ENCODE measurements at places on chromosomes 6 and 20. TPM values are rescaled to one million over a fixed set of nuclear protein-coding genes. Genes with fewer than 3 reads are reported as not detected.
A peak's percentile ranks its signal among the peaks of the same experiment; 100 is the strongest.

- H3K4me3 ChIP-seq: no peak overlapping the region
- no peaks in the 10 kb centered on the region for H3K4me1 ChIP-seq
- no peaks in the 10 kb centered on the region for H3K27me3 ChIP-seq
- no peak for DNase-seq
- H3K27ac ChIP-seq: no peak overlapping the region
- H3K36me3 ChIP-seq: peaks cover 8% of the 10 kb centered on the region
These were observed 185.8 kb upstream of the PRDM1 start for GRCh38 chr6:105900125-105900937.

GRCh38 chr6:148829415-148830101 is 82.7 kb downstream of the UST start:
- no peak overlapping the region for H3K27ac ChIP-seq
- DNase-seq: no peak
- no peaks in the 10 kb centered on the region for H3K27me3 ChIP-seq
- H3K4me3 ChIP-seq: no peak overlapping the region
- no peaks in the 10 kb centered on the region for H3K4me1 ChIP-seq

- no peaks in the 10 kb centered on the region for H3K27me3 ChIP-seq
- H3K4me3 ChIP-seq: no peak overlapping the region
- no peak overlapping the region for H3K27ac ChIP-seq
- no peaks in the 10 kb centered on the region for H3K4me1 ChIP-seq
- peaks cover 10% of the 10 kb centered on the region for H3K36me3 ChIP-seq
- DNase-seq: no peak
These were observed 14.3 kb downstream of the LYRM4 start for GRCh38 chr6:5246141-5247097.

DNA sequence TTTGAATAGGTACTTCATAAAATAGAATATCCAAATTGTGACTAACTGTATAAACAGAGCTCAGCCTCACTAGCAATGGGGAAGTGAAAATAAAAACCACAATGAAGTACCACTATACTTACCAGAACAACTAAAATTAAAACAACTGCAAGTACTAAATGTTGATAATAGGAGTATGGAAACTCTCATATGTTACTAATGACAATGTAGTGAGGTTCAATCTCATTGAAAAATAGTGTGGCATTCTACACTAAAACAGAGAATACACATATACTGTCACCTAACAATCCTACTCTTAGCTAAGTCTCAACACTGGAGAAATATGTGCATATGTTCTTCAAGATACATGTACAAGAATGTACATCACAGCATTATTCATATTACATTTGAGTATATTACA is 132.0 kb upstream of the CARMIL1 start:
- DNase-seq: no peak
- no peaks in the 10 kb centered on the region for H3K4me1 ChIP-seq
- H3K27me3 ChIP-seq: no peaks in the 10 kb centered on the region
- H3K27ac ChIP-seq: no peak overlapping the region
- H3K36me3 ChIP-seq: no peaks in the 10 kb centered on the region

GRCh38 chr6:128513878-128514277 is 6.5 kb downstream of the PTPRK start:
- no peaks in the 10 kb centered on the region for H3K27me3 ChIP-seq
- DNase-seq: no peak
- H3K4me3 ChIP-seq: no peak overlapping the region
- H3K4me1 ChIP-seq: no peaks in the 10 kb centered on the region
- no peak overlapping the region for H3K27ac ChIP-seq
- no peaks in the 10 kb centered on the region for H3K36me3 ChIP-seq

- no peak for DNase-seq
- H3K27me3 ChIP-seq: no peaks in the 10 kb centered on the region
- H3K27ac ChIP-seq: peak overlapping the region; percentile 88
- no peaks in the 10 kb centered on the region for H3K4me1 ChIP-seq
- H3K4me3 ChIP-seq: peak overlapping the region; percentile 99
These were observed 570 bp upstream of the ANKS1A start for GRCh38 chr6:34888514-34888856.

- H3K27ac ChIP-seq: no peak overlapping the region
- H3K4me3 ChIP-seq: no peak overlapping the region
- no peaks in the 10 kb centered on the region for H3K36me3 ChIP-seq
- no peaks in the 10 kb centered on the region for H3K4me1 ChIP-seq
- H3K27me3 ChIP-seq: no peaks in the 10 kb centered on the region
These were observed 151.4 kb upstream of the TNFAIP3 start for GRCh38 chr6:137715589-137716045.

GRCh38 chr6:132527791-132528190 is 10.3 kb upstream of the TAAR9 start:
- no peaks in the 10 kb centered on the region for H3K27me3 ChIP-seq
- H3K4me3 ChIP-seq: no peak overlapping the region
- H3K36me3 ChIP-seq: no peaks in the 10 kb centered on the region
- DNase-seq: no peak
- H3K4me1 ChIP-seq: no peaks in the 10 kb centered on the region
- no peak overlapping the region for H3K27ac ChIP-seq

DNA sequence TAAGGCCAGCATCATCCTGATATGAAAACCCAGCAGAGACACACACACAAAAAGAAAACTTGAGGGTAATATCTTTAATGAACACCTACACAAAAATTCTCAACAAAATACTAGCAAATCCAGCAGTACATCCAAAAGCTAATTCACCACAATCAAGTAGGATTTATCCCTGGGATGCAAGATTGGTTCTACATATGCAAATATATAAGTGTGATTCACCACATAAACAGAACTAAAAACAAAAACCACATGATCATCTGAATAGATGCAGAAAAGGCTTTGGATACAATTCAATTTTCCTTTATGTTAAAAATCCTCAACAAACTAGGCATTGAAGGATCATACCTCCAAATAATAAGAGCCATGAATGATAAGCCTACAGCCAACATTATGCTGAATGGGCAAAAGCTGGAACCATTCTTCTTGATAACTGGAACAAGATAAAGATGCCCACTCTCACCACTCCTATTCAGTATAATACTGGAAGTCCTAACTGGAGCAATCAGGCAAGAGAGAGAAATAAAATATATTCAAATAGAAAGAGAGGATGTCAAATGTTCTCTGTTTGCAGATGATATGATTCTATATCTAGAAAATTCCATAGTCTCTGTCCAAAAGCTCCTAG is 33.9 kb upstream of the CLVS2 start:
- no peaks in the 10 kb centered on the region for H3K27me3 ChIP-seq
- H3K4me3 ChIP-seq: no peak overlapping the region
- no peaks in the 10 kb centered on the region for H3K36me3 ChIP-seq
- no peak for DNase-seq
- H3K4me1 ChIP-seq: no peaks in the 10 kb centered on the region

GRCh38 chr6:10269814-10270472 is 144.9 kb downstream of the TFAP2A start:
- DNase-seq: no peak
- no peaks in the 10 kb centered on the region for H3K36me3 ChIP-seq
- H3K4me1 ChIP-seq: peaks cover 10% of the 10 kb centered on the region
- H3K27me3 ChIP-seq: no peaks in the 10 kb centered on the region
- no peak overlapping the region for H3K27ac ChIP-seq

GRCh38 chr6:112574190-112574589 is 227.1 kb downstream of the RFPL4B start:
- no peaks in the 10 kb centered on the region for H3K27me3 ChIP-seq
- DNase-seq: no peak
- no peaks in the 10 kb centered on the region for H3K36me3 ChIP-seq
- H3K4me3 ChIP-seq: no peak overlapping the region
- H3K27ac ChIP-seq: no peak overlapping the region

DNA sequence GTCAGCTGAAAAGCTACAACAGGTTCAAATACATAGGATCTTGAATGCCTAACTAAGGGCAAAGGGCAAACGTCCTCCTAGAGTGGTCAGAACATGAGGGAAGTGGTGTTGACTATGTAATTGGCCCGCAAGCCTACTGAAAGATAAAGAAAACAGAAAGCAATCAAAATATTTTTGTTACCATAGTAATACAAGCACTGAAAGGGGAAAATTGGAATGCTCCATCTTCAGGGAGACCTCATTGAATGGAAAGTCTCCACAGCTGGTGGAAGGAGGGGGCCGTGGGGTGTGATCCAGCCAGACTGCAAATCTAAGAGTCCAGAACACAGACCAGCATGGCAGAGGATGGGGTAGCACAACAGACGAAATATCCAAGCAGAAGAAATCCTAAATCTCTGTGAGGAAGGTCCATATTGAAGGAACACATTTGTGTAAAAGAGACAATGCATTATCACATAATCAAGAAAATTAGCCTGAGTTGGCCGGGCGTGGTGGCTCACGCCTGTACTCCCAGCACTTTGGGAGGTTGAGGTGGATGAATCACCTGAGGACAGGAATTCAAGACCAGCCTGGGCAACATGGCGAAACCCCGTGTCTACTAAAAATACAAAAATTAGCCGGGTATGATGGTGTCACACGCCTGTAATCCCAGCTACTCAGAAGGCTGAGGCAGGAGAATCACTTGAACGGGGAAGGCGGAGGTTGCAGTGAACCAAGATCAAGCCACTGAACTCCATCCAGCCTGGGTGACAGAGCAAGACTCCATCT is 39.5 kb downstream of the MTFR2 start:
- no peak for DNase-seq
- H3K4me3 ChIP-seq: no peak overlapping the region
- H3K36me3 ChIP-seq: no peaks in the 10 kb centered on the region
- no peaks in the 10 kb centered on the region for H3K4me1 ChIP-seq
- no peaks in the 10 kb centered on the region for H3K27me3 ChIP-seq

GRCh38 chr6:36130667-36131510 is 576 bp downstream of the MAPK13 start:
- peak overlapping the region; percentile 64 for H3K4me3 ChIP-seq
- peak; percentile 62 for DNase-seq
- H3K27me3 ChIP-seq: no peaks in the 10 kb centered on the region
- H3K4me1 ChIP-seq: peaks cover 5% of the 10 kb centered on the region

GRCh38 chr20:25223179-25223661 is 24.7 kb upstream of the PYGB start:
- DNase-seq: peak; percentile 69
- no peak overlapping the region for H3K27ac ChIP-seq
- H3K4me1 ChIP-seq: no peaks in the 10 kb centered on the region
- H3K27me3 ChIP-seq: no peaks in the 10 kb centered on the region

- peaks cover 13% of the 10 kb centered on the region for H3K4me1 ChIP-seq
- H3K27me3 ChIP-seq: no peaks in the 10 kb centered on the region
- H3K27ac ChIP-seq: no peak overlapping the region
- H3K4me3 ChIP-seq: no peak overlapping the region
These were observed 197.4 kb upstream of the POU3F2 start for GRCh38 chr6:98636941-98637340.

- H3K27me3 ChIP-seq: no peaks in the 10 kb centered on the region
- H3K4me3 ChIP-seq: no peak overlapping the region
These were observed 284.1 kb downstream of the CD109 start for GRCh38 chr6:73980096-73980495.

DNA sequence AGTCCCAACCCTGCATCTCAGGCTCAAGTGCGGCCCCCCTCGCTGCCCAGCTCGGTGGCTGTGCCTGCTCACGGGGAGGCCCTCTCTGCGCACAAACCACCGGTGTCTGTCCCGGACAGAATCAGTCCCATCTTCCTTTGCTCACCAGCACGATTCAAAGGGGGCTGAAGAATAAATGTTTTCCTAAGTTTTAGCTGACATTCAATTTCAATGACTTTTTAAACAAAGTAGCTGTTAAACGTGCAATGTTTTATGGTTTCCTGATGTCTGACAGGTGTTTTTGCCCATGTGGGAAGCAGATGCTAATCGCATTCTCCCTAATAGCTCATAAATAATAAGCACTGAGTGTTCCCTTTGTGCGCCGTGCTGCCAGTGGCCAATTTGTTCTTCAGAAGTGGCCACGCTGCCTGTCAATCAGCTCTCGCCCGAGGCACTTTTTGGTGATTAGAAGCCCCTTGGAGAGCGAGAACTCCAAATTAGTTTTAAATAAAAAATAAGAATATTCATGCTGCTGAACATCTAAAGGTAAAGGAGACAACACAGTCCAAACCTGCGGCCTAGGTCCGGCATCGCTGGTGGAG is 26.3 kb downstream of the BHLHE23 start:
- H3K36me3 ChIP-seq: no peaks in the 10 kb centered on the region
- no peak for DNase-seq
- H3K27ac ChIP-seq: no peak overlapping the region
- no peaks in the 10 kb centered on the region for H3K27me3 ChIP-seq
- H3K4me1 ChIP-seq: no peaks in the 10 kb centered on the region
- no peak overlapping the region for H3K4me3 ChIP-seq

GRCh38 chr6:54559136-54559535 is 250.9 kb downstream of the TINAG start:
- H3K27ac ChIP-seq: no peak overlapping the region
- H3K36me3 ChIP-seq: peaks cover 4% of the 10 kb centered on the region
- no peak for DNase-seq
- H3K4me3 ChIP-seq: no peak overlapping the region
- no peaks in the 10 kb centered on the region for H3K4me1 ChIP-seq

GRCh38 chr6:164014346-164015087 is 600.0 kb downstream of the QKI start:
- no peak overlapping the region for H3K4me3 ChIP-seq
- H3K36me3 ChIP-seq: peaks cover 10% of the 10 kb centered on the region
- no peak for DNase-seq
- peaks cover 4% of the 10 kb centered on the region for H3K4me1 ChIP-seq
- no peaks in the 10 kb centered on the region for H3K27me3 ChIP-seq

- no peak for DNase-seq
- no peaks in the 10 kb centered on the region for H3K27me3 ChIP-seq
- no peaks in the 10 kb centered on the region for H3K36me3 ChIP-seq
- H3K4me3 ChIP-seq: no peak overlapping the region
These were observed 373.2 kb upstream of the MMS22L start for GRCh38 chr6:97656236-97656635.

GRCh38 chr6:160013987-160014868 is 45.3 kb downstream of the IGF2R start:
- H3K27me3 ChIP-seq: no peaks in the 10 kb centered on the region
- H3K27ac ChIP-seq: no peak overlapping the region
- DNase-seq: no peak
- H3K4me1 ChIP-seq: no peaks in the 10 kb centered on the region
- no peak overlapping the region for H3K4me3 ChIP-seq

GRCh38 chr6:55617272-55617671 is 38.3 kb upstream of the HMGCLL1 start:
- no peaks in the 10 kb centered on the region for H3K27me3 ChIP-seq
- H3K36me3 ChIP-seq: peaks cover 2% of the 10 kb centered on the region
- no peaks in the 10 kb centered on the region for H3K4me1 ChIP-seq
- peak; percentile 42 for DNase-seq
- no peak overlapping the region for H3K27ac ChIP-seq
- H3K4me3 ChIP-seq: no peak overlapping the region

GRCh38 chr20:5181958-5182357 is 55.1 kb downstream of the CDS2 start:
- H3K4me1 ChIP-seq: peaks cover 10% of the 10 kb centered on the region
- H3K36me3 ChIP-seq: peaks cover 59% of the 10 kb centered on the region
- no peak overlapping the region for H3K27ac ChIP-seq
- no peak overlapping the region for H3K4me3 ChIP-seq

GRCh38 chr6:100117680-100118079 is 123.7 kb upstream of the MCHR2 start:
- H3K27me3 ChIP-seq: no peaks in the 10 kb centered on the region
- no peak overlapping the region for H3K4me3 ChIP-seq
- H3K4me1 ChIP-seq: no peaks in the 10 kb centered on the region
- DNase-seq: no peak
- H3K36me3 ChIP-seq: no peaks in the 10 kb centered on the region

Gene APOM
- 3.9 TPM for total RNA-seq

Gene RRBP1
- total RNA-seq: 89.8 TPM

Gene FIG4
- total RNA-seq: 23.1 TPM

Gene ATF6B
- 44.0 TPM for total RNA-seq

Gene SNAP91
- 1.4 TPM for total RNA-seq

Gene GCNT2
- 41.3 TPM for total RNA-seq

Gene COL21A1
- total RNA-seq: 1.4 TPM

Gene TP53TG5
- total RNA-seq: not detected

Gene HCK
- 1.8 TPM for total RNA-seq

Gene CALHM6
- total RNA-seq: 0.68 TPM

Gene C6orf15
- not detected for total RNA-seq
